ENCODE measurements at places on chromosomes 7 and 10.

DNA sequence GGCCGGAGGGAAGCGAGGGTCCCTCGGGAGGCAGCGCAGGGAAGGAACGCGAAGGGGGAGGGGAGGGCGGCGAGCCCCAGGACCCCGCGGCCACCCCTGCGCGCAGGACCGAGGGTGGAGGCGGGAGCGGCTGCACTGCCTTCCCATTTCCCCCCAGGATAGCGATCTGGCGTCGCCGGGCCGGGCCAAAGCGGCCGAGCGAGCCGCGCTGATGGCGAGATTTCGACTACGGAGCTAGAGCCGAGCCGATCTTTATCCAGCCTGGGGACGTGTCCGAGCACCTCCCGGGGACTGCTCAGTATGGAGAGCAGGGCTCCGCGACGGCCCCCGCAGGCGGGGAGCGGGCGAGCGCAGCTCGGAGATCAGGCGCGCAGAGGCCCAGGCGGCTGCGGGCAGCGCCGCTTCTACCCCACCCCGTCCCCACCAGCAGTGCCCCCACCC is 590 bp upstream of the CRTAC1 start:
- no peak for DNase-seq

DNA sequence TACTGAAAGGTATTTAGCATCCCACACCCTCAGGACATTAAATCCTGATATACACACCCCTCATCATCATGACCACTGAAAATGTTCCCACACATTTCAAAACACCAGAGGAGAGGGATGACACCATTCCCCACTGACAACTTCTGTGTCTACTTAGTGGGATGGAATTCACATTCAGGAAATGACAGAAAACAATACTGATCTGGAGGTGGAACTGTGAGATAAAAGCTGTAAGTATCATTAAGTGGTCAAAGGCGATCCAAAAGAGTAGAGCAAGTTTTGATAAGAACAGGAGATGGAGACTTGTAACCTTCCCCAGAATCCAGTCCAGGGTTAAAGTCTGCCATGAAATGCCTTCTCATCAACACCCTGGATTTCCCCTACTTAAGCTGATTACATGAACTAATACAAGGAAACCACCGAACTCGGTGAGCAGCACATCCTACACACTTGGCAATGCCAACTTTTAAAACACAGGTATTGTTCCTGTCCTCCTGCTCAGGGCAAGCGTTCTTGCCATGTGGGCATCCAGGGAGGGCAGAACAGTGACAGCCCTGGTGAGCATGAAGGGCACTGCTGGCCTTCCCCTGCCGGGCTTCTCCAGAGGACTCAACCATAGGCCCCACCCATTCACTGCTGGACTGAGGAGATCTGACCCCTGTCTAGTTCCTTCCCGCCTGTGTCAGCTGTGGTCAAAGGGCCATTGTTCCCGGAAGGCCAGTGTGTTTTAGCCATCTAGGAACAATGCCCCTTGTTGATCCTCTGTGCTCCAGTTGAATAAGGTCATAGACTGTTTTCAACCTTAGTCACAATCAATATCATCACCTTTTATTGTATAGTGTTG is 85.0 kb downstream of the SGMS1 start:
- DNase-seq = no peak

GRCh38 chr10:111018021-111018420 is 58.8 kb upstream of the ADRA2A start:
- peak; percentile 12 for DNase-seq

- no peak for DNase-seq
Measured at GRCh38 chr10:70250961-70251680, 17.9 kb upstream of the PPA1 start.

- DNase-seq = no peak
Measured at GRCh38 chr10:17064435-17064834, 65.2 kb downstream of the CUBN start.

- no peak for DNase-seq
Measured at GRCh38 chr10:89414879-89415821, 782 bp downstream of the IFIT5 start.

DNA sequence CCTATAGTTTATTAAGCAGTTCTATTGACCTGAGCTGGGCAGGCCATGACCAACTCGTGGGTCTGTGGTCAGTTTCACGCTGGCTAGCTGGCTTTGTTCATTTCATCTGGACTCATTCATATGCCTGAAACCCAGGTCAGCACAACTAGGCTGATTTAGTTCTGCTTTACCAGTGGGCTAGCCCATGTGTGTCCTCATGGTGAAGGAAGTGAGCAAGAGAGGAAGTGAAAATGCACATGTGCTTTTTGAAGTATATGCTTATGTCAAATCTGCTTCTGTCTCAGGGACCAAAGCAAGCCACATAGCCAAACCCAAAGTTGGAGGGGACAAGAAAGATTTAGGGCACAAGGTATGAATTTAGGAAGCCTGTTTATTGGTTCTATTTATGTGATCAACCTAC is 154.5 kb downstream of the RNF133 start:
- no peak for DNase-seq

- DNase-seq = no peak
Measured at GRCh38 chr7:102834466-102834865, 78.3 kb upstream of the LRRC17 start.

DNA sequence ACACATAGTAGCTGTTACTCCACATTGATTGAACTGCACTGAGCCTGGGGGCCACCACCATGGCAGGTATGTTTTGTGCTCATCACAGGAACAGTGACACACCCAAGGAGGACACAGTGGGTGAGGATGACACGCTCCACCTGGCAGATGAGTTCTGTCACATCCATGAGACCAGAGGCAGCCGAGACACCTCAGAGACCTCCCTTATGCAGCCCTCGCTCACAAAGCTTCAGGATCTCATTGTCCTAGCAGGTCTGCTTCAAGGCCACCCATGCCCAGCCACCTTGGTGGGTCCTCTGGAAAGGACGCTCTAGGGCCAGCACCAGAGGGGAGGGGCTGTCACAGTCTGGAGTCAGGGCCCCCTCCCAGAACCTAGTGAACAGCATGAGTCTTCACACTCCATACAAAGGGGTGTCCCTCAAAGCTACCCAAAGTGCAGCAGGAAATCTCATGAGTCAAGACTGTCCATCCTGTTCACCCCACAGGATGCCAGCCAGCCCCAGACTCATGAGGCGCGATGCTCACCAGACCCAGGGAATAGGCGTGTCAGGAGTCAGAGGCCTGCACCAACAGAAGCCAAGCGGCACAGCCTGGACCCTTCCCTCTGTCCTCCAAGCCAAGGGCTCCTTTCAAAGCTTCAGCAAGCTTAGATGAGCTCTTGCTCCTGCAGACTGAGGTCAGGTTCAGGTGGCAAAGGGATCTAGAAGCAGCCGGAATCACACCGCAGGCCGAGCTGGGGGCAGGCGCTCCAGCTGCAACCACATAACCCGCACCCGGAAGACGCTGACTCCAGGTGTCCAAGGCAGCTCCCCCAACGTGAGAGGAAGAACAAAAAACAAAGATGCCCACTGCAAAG is 9.6 kb downstream of the FAM53B start:
- no peak for DNase-seq

GRCh38 chr10:86979296-86979818 is 11.1 kb downstream of the ADIRF start:
- DNase-seq = no peak

DNA sequence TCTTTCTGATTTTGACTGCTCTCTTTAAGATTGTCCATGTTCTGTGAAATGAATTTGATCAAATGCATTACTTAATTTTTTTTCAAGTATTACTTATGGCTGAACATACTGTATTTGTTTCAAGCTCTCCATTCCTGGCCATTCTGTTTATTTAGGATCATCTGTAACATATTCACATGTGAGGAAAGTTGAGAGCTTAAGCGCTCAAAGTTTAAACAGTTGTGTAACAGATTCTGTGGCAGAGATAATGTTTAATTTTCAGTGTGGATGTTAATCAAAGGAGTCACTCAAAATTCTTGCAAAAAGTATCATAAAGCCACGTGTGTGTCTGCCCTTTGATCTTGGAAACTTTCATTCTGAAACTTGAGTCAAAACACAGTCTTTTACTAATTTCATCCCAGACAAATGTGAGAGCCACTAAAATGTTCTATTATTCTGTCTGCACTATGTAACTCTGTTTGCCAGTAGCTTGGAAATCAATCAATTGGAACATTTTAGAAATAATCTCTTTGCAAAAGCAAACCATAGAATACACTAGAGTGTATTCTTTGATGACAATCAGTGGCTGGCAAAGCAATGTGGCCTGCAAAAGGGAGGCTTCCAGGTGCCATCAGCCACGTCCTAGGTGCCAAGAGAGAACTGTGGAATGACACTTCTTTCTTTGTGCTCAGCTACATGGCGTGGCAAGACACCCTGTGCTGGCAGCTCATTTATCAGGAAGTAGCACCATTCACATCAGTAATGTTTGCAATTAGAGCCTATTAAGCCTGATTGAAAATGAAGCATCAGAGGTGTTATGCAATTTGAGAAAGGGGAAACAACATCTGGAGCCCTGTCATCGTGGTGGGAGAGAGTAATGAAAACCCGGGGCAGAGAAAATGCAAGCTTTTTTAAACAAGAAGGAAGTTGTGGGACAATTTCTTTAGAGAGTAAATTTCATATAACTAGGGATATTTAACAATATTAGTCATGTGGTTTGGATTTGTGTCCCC is 40.9 kb downstream of the ARL5B start:
- DNase-seq = no peak

GRCh38 chr10:3530346-3530745 is 254.7 kb downstream of the KLF6 start:
- no peak for DNase-seq

GRCh38 chr7:96952974-96953391 is 52.4 kb upstream of the DLX6 start:
- no peak for DNase-seq

- no peak for DNase-seq
Measured at GRCh38 chr7:72317341-72317740, 94.8 kb downstream of the CALN1 start.

DNA sequence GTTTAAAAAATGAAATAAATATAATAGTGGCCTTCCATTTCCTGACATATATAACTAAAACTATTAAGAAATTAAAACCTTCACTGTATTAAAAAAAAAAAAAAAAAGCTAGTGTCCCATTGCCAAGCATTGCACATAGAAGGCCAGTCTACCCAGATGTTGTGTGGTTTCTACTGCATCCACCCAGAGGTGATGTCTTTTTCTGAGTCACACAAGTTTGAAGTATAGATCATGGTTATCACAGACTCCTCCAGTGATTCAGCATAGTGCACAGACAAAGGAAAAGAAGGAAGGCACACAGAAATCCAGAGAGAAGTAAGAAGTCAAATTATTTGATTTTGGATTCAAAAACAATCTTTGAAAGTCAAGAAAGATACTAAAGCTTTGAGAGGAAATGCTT is 429.0 kb downstream of the ETV1 start:
- DNase-seq = no peak

DNA sequence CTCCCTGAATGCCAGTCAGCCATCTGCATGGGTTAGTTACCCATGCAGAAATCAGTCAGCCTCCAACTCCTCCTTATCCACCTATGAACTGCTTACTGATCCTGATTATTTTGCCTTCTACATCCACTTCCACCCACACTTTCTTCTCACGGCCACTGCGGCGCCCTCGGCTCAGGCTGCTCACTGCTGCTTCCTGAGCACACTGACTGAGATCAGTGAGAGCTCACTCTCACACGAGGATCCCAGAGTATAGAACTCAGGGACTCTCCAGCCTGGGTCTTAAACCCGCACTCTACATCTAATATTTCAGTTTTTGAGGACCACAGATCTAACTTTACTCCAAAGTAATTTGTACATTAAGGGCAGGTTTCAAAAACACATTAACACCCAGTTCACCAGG is 64.4 kb downstream of the GRB10 start:
- DNase-seq = no peak

DNA sequence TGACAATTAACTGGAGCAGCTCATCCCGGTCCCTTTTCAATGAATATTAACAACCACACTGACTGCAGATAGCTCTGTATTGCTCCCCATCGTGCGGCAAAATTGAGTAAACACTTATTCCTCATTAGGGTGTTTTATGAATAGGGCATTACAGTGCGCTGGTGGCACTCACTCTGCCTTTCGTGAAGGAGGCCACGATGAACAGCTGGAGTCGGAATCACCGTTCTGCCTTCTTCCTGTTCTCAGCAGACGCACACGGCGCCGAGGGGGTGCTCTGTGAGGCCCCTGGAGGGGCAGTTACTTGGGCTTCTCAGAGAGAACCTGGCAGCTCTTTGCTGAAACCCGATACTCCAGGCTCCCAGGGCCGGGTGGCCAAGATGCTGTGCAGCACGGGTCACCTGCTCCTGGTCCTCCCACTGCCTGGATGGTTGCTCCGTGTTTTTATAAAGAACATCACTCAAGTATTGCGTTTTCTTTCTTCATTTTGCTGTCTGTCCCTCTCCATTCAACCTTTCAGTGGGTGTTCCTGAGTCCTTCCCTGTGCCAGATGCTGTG is 241.9 kb downstream of the GLRX3 start:
- DNase-seq = no peak

- DNase-seq = no peak
Measured at GRCh38 chr7:101746314-101746713, 71.1 kb upstream of the CUX1 start.

DNA sequence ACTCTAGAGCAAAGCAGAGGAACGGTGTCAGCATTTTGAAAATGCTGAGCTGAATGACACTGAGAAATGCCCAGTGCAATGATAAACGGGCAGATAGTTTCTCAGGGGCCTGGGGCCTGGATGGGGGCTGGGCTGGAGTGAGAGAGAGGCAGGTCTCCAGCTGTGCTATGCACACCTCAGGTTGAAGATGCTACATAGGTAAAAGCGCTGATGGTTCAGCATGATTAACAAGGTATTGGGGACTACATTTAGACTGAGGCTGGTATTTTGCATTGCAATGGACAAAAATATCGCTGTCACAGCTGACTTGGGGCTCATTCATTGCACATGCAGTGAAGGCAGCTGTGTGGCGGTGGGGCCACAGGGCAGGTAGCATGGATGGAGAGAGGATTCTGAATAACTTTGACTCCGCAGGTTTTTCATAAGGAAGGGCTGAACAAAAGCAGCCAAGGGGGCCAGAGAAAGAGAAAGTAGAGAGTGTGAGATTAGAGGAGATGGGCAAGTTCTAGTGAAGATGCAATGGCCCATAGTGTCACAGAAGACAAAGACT is 290.8 kb upstream of the ZNF32 start:
- no peak for DNase-seq

GRCh38 chr7:35624299-35625186 is 70.4 kb downstream of the HERPUD2 start:
- no peak for DNase-seq

DNA sequence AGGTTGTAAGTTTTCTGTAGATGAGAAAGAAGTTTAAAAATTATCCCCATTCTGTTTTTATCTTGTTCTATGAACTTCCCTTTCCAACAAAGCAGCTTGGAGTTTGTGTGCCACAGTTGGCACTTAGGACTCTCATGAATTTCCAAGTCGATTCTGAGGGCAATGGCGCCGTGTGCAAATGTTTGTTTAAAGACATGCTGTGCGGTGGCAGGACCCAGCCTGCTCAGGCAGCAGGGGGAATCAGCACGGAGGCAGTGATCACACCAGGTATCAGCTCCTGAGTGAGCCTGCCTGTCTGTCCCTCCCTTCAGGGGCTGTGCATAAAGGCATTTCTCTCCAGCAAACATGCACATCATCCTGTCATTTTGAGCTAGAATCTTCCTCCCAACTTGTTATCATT is 109.8 kb upstream of the WDR11 start:
- no peak for DNase-seq

- no peak for DNase-seq
Measured at GRCh38 chr7:129401228-129401966, 32.8 kb upstream of the STRIP2 start.

GRCh38 chr10:1256432-1256725 is 200.2 kb downstream of the WDR37 start:
- no peak for DNase-seq

Measured in astrocyte of the cerebellum (primary cell).